ENCODE measurements at places on chromosomes 13 and 19.

GRCh38 chr13:93304134-93304533 lies 77.5 kb downstream of the GPC6 start:
- DNase-seq = no peak

DNA sequence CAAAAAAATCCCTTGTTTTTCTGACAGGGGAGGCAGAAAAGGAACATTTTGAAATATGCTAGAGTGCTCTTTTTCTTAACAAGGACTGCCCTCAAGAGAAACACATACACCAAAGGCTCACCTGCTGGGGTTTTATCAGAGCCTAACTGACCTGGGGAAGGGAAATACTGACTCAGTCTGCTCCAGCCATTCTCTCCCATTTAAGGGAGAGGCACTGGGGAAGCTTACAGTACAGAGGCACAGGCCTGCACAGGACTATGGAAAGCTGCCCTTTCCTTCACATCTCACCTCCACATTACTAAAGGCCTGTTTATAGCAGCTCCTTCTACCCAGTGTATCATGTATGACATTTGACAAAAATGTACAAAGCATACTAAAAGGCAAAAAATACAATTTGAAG lies 30.3 kb downstream of the TNFRSF19 start:
- no peak for DNase-seq

- no peak for DNase-seq
Observed at GRCh38 chr19:6387372-6387771, 5.6 kb downstream of the GTF2F1 start.

- DNase-seq = no peak
Observed at GRCh38 chr19:18231775-18232174, 5.5 kb upstream of the PDE4C start.

DNA sequence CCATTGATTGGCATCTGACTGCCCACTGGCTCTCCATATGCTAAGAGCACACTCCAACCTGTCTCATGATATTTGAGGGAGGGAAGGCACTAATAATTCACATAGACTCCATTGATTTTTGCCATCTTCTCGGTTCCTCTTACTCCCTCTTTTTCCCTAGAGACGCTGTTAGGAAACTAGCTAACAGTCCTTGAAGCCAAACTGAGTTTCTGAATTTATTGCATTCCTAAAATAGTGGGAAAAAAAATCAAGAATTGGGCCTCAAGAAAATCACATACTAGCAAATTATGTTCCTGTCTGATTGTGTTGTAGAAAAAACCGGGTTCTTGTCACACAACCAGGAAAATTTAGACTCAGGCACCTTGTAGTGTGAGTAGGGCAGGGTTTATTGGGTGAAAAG lies 86.4 kb upstream of the SLC7A1 start:
- DNase-seq = no peak

DNA sequence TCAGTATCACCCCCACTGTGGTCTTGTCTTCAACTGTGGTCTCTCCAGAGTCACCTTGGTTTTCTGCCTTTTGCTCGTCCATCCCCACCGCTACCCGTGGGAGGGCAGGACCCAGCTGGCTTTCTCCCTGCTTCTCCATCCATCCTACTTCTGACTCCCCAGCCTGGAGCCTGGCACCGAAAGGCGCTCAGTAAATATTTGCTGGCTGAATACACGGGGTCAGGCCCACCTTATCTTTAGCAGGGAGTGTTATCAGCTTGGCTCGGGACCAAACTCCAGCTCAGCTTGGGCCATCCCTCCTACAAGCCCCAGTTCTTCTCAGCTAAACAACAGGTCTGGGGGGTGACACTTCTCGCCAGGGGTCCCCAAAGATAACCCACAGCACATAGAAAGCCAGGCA lies 62.0 kb upstream of the KLF2 start:
- DNase-seq = no peak

GRCh38 chr19:8681345-8682029 lies 17.1 kb downstream of the ACTL9 start:
- DNase-seq = no peak

DNA sequence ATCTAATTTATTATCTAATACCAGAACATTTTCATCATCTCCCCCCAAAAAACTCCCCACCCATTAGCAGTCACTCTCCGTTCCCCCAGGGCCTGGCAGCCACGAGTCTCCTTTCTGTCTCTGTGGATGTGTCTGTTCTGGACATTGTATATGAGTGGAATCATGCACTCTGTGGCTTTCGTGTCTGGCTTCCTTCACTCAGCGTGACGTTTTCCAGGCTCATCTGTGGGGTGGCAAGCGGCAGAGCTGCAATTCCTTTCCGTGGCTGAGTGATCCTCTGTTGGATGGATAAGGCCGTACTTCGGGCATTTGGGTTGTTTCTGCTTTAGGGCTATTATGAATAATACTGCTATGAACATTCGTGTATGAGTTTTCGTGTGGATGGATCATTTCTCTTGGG lies 3.1 kb downstream of the AP2S1 start:
- DNase-seq = no peak

DNA sequence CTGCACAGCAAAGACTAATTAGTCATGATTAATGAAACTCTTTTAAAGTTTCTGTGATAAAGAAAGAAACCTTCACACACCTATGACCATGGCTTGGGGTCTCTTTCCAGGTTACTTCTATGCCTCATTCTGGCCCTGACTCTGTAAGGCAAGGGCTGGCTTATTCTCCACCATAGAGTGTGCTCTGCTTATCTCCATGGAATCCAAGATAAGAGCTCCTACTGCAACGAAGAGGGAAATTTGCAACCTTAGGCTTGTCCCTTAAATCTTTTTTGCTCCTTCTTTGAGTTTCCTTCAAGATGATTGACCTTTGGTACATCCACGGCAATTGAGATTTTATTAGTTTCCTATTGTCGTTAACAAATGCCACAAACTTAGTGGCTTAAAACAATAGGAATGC lies 239.9 kb downstream of the SPRY2 start:
- no peak for DNase-seq

DNA sequence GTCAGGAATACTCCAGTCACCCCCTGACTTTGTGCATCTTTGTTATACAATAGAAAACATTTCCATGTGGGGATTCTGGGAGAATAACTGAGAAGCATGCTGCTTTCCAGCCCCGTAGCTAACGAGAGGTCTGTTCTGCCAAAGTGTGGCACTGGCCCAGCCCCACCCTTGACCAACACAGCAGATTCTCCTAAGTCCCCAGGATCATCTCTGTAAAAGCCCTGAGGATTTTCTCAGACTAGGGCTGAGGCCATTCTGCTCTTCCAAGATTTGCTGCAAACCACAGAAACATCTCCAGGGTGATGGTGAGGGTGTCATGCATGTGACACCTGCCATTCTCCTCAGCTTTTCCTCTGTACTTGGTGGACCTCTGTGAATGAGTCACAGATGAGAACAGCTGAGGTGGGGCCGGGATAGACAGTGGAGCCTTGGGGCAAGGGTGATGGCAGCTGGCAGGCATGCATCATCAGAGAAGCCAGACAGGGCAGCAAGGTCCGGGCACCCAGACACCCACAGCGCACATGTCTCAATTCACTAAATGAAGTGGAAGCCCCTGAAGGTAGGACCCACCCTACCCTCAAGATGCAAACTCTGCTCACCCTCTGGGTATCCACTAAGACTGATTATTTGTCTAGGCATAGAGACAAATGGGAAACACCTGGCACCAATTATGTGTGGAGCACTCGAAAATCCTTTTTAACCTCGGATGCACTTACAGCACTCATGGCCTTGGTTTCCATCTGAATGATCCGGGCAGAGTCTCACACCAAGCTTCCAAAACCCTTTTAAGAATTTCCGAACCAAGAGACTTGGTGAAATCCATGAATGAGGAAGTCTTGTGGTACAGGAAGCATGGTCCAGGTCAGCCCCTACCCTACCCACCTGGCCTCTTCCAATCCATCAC lies 20.1 kb upstream of the DOCK9 start:
- peak; percentile 57 for DNase-seq

- DNase-seq = no peak
Observed at GRCh38 chr13:65803530-65804392, 1426.4 kb downstream of the PCDH9 start.

Data from HFFc6 (cell line).